NCI-H345 (cell line): ENCODE measurements at places on chromosomes 16 and 17.

DNA sequence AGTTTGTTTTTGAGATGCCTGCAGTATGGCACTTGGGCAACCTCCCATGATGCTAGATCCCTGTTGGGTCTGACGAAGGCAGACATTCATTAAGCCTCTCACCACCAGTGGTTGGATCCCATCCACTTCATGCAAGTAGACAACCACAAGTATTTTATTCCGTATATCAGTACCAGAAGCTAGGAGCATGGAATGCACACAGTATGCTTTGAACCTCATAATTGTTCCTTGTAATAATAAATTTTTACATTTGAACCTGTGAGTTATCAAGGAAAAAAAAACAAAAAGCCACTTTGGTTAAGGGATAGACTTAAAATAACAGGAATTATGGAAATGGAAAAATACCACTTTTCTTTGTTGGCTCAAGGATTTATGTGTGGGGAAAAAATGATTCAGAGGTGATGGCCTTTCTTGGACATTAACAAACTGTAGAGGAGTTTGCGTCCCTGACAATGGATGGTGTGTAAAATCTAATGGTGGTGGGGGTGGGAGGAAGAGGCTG is 107.1 kb upstream of the KCNJ16 start:
- no peak for DNase-seq

- DNase-seq: no peak
Measured at GRCh38 chr16:266258-267164, 9.2 kb downstream of the RGS11 start.

GRCh38 chr17:50658616-50659015 is 23.9 kb downstream of the ABCC3 start:
- no peak for DNase-seq

- DNase-seq: peak; percentile 96
Measured at GRCh38 chr16:31873556-31874365, at the start of gene ZNF267. ZNF267 (plus strand) TSS chr16:31873807; CDS start chr16:31873967, 160 bp downstream.

GRCh38 chr16:10245002-10245401 is 62.8 kb upstream of the GRIN2A start:
- DNase-seq: no peak

- DNase-seq: no peak
Measured at GRCh38 chr16:4780235-4780634, 7.9 kb downstream of the SEPTIN12 start.

GRCh38 chr17:72515291-72516065 is 394.7 kb downstream of the SOX9 start:
- peak; percentile 35 for DNase-seq

GRCh38 chr17:50318501-50319285 is 27.2 kb upstream of the XYLT2 start:
- DNase-seq: no peak

GRCh38 chr17:27631411-27631760 is 398 bp downstream of the LGALS9 start:
- no peak for DNase-seq

DNA sequence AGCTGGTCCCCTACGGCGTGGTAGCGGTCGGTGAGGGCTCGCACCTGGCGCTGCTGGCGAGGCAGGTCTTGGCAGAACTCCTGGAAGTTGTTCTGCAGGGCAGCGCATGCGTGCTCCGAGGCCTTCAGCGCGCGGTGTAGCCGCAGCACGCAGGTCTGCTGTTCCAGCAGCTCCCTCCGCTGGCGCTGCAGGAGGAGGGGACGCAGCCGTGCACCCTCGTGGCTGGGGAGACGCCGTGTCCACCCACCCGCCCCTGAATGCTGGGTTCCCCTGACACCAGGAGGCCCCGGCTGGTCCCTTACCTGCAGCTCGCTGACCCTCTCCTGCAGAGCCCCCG is 12.2 kb downstream of the EVPL start:
- no peak for DNase-seq
